NCI-H446 (cell line): ENCODE measurements at places on chromosomes 5 and 9.

GRCh38 chr5:88761269-88761850 lies 121.6 kb downstream of the MEF2C start:
- DNase-seq = no peak

DNA sequence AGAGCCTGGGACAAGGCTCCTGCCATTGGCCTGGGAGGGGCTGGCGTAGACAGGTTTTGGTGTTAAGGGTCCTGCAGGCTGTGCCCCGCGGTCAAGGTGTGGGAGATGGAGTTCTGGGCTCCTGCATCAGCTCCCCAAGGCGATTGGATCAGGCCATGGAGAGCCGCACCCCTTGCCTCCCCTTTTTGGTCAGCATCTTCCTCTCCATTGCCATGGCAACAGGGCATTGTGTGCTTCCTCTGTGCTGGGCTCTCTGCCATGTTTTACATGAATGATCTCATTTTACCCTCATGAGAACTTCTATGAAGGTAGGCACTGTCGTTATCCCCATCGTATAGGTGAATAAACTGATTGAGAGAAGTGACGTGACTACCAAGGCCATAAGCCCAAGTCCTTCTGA lies 344.3 kb upstream of the CLINT1 start:
- DNase-seq = no peak

DNA sequence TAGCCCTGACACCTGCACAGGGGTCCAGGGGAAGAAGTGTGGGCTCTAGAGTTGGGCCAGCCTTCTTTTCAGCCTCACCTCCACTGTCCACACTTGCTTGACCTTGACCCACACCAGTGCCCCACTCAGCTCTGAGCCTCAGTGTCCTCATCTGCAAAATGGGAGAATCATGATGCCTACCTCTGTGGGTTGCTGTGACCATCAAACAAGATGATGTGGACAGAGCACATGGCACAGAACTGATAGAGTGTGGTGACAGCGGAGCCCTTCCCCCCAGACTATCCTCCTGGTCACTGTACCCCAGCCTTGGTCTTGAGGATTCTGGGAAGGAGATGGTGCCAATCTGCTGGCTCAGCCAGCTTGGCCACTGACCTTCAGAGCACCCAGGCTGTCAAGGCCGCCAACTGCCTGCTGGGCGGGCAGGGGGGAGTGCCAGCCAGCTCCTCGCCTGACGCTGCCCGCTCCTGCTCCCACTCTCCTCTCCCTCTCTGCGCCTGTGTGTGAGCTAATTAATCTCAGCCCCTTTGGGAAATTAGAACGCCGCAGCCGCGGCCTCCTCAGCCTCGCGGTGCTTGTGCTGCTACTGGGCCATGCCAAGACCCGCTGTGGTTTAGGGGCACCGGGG lies 16.7 kb downstream of the CXXC5 start:
- no peak for DNase-seq

- no peak for DNase-seq
These were observed 402.1 kb upstream of the BRINP1 start for GRCh38 chr9:119771341-119771740.

DNA sequence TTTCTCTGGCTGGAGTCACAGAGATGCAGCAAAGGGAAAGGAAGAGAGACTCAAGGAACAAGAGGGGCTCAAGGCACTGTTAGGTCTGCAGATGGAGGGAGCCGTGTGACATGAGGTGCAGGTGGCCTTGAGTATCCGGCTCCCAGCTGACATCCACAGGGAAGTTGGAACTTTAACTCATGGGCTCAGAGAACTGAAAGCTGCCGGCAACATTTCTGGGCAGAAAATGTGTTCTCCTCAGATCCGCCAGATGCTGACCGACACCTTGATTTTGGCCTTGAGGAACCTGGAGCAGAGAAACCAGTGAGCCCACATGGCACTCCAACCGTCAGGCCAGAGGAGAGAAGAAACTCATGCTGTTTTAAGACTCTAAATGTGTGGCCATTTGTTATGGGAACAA lies 258.1 kb upstream of the IRX2 start:
- DNase-seq = no peak

DNA sequence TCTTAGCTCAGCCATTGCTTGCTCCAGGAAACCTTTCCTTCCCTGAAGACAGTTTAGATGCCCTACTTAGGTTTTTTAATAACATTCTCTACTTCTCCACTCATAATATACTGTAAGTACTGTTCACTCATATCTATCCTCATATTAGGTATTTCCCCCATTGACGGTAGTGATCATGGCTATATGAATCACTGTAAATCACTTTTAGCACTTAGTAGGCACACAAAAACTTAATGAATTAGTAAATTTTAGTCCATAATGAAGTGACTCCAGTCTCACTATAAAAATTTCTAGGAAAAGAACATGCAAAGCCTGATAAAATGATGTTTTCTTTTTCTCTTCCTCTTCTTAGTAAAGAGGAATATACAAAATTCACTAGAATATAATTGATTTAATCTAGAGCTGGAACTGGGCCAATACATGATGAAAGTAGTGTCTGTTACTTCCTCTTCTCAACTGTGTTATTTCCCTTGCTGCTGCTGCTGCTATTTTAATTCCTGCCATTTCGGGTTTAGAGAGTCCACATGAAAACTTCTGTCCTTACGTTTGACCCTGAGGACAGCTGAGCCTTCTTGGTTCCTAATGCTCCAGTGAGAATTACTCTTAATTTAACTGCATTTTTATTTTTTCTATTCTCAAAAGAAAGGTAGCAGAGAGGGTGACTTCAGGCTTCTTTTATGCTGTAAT lies 73.5 kb downstream of the LNPEP start:
- DNase-seq = no peak

- DNase-seq = no peak
These were observed 72.0 kb downstream of the FAM78A start for GRCh38 chr9:131204285-131204684.

DNA sequence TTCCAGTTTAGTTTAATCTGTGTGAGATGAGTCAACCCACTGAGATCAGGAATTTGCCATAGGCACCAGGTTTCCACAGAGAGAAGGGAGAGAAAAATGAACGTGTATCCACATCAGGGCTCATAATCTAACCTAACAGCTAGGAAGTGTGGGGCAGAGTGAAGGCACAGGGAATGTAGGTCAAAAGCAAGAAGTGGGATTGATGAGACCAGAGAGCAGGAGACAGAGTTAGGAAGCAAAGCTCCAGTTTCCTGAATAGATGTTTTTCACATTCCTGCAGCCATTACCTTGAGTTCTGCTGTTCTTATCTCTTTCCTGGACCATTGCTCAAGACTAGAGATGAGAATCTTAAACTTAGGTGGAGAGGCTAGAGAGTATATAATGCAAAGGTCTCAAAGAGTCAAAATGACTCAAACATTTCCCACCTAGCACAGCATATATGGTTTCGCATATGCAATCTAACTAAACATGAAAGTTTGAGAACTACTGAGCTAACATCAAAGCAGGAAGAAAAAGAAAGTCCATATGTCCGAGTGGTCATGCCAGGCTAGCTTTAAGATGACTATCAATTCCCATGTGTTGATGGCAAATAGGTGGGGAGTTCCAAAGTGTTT lies 41.1 kb upstream of the GNAQ start:
- no peak for DNase-seq

DNA sequence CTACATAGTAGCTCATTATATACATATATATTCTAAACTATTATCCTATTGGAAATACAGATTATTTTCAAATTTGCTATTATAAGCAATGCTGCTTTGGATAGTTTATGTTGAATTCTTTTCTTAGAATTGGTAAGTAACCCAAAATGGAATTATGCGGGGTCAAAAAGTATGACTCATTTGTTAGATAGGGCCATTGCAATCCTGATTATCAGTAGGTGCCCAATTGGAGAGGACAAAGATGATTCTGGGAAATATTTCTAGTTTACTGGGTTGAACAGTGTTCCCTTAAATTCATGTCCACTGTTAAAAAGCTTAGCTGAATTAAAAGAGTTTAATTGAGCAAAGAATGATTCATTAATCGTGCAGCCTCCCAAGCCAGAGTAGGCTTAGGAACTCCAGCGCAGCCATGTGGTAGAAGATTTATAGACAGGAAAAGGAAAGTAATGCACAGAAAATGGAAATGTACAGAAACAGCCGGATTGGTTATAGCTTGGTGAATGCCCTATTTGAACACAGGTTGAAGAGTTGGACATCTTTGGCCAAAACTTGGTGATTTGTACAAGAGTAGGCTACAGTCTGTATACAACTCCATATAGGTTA lies 81.8 kb downstream of the GDNF start:
- peak; percentile 42 for DNase-seq

- DNase-seq = no peak
These were observed 439.5 kb downstream of the GADD45G start for GRCh38 chr9:90044263-90044662.

DNA sequence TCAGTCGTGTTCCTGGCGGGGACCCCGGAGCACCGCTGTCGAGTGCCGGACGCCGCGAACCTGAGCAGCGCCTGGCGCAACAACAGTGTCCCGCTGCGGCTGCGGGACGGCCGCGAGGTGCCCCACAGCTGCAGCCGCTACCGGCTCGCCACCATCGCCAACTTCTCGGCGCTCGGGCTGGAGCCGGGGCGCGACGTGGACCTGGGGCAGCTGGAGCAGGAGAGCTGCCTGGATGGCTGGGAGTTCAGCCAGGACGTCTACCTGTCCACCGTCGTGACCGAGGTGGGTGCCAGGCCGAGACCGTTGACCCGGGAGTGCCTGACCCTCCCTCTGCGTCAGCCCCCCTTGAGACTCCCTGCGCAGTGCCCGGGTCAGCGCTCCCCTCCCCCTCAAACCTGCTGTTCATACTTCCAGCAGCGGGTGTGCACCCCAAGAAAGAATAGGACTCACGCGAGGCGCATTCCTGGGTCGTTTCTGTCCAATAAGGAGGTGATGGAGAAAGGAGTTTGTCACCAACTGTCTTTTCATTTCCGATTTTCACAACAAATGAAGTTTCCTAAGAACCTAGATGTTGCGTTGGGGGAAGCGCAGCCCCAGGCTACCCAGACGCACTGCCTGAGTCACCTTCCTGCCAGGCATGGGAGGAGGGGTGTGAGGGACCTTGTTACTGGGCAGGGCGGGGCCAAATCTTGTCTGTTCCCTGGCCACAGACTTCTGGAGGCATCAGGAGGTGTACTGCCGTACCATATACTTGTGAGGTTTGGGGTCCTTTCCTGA lies 722 bp downstream of the SLC22A4 start:
- DNase-seq = peak; percentile 36

GRCh38 chr5:113607361-113607760 lies 93.9 kb downstream of the YTHDC2 start:
- no peak for DNase-seq

- peak; percentile 3 for DNase-seq
These were observed 53.7 kb upstream of the TEX48 start for GRCh38 chr9:114735704-114736103.

DNA sequence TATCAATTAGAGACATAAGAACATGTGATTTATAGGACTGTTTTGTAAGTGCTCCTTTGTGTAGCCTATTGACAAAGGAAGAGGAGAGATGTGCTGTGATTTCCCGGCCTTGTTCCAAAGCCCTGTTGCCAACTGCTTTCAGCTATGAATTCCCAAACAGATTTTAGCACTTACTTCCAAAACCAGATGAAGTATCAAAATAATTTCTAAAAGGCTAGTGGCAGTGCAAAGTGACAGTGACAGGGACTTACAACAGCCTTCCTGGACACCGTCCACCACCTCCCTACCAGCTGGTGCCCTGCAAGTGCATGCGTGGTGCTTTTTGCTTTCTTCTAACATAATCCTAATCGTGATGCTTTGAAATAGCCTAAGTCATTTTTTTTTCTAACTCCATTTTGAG lies 254.1 kb upstream of the ACTBL2 start:
- no peak for DNase-seq

GRCh38 chr5:33281431-33281843 lies 159.3 kb upstream of the TARS1 start:
- no peak for DNase-seq

DNA sequence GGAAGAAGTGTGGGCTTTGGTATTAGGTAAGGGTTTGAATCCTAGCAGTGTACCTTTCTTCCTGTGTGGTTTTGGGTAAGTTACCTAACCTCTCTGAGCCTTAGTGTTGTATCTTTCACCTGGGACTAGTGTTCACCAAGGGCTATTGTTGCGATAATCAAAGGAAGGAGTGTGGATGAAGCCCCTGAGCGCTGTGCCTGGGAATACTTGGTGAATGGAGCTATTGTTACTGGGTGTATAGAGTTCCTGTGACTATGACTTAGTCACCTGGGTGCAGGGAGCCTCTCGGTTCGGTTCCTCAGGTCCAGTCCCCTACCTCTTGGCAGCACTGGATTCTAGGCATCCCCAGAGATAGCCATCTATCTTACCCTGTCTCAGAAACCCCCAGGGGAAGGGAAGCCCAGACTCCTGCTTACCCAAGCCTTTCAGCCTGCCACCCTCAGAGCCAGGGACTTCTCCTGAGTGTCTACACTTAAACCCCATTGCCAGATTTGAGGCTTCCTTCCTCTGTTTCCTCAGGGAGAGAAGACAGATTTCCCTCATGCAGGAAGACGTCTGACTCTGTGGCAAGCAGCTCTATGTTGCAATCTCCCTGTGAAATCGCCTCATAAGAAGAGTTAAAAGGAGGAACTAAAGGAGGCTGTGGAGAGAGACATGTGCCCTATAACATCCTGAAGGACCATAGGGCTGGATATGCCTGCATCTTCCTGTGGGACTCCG lies 181.0 kb upstream of the PITX1 start:
- DNase-seq = no peak

GRCh38 chr9:106890608-106891007 lies 27.6 kb downstream of the ZNF462 start:
- no peak for DNase-seq

DNA sequence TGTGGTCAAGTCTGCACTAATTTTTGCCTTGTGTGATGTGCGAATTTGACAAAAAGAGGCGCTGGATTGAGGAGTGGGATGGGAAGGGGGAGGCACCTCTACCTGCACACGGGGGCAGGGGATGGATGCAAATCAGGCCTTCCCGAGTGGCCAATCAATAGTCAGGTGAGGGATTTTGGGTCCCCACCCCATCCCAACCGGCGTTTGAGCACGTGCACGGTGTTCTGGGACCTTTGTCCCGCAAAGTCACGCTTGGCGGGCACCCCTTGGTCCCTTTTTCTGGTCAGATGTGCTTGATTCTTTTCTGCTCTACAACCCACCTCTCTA lies 685 bp upstream of the ADAMTS19 start:
- DNase-seq = no peak

GRCh38 chr5:159619826-159620225 lies 289.5 kb upstream of the IL12B start:
- peak; percentile 75 for DNase-seq

- DNase-seq = no peak
These were observed 22.0 kb downstream of the C9orf57 start for GRCh38 chr9:72038408-72038807.

DNA sequence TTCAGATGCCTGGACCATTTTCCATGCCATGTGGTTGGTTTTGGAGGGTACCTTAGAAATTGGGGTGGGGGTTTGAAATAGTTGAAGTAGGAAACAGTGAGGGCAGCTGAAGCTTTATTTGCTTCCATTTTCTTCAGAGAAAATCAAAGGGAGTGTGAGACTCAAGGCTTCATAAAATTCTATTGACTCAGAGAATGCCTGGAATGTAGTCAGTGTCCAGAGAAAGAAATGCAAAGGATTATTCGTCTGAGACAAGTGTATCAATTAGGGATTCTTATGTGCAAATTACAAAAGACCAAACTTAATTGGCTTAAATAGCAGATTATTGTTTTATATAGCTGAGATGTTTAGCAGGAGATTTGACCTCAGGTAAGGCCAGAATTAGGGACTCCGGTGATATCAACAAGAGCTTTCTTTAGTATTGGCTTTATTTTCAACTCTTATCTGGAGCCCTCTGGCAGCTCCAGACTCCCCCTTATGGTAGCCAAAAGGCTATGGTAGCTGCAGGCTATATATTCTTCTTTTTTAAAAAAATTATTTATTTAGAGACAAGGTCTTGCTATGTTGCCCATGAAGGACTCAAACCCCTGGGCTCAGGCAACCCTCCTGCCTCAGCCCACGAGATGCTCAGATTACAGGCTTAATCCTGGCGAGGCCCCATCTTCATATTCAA lies 38.9 kb downstream of the PTTG1 start:
- DNase-seq = no peak
